H1 (cell line): ENCODE measurements at places on chromosomes 5 and 9. TPM values are rescaled to one million over a fixed set of nuclear protein-coding genes. Genes with fewer than 3 reads are reported as not detected.

TEX48 gene
- total RNA-seq, result not detected in 2 replicates

DNA sequence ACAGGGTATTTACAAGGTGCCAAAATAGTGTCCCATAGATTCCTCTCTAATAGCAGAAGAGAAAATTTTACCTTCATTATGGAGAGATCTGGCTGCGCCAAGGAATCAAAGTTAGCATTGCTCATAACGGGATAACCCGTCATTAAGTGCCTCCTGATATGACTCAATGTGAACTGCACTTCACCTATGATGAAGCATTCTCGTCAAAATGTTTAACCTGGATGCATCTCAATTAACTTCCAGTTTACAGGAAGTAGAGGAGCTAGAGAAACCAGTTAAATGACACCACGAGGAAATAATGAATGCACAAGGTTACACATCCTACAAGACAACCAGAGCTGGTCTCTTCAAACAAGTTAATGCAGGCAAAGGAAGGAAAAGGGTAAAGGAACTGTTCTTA is 17.2 kb downstream of the FBXW11 start:
- no peak for DNase-seq

TNFSF15 gene
- total RNA-seq, result 0.11 and 0.17 TPM in 2 replicates

DNA sequence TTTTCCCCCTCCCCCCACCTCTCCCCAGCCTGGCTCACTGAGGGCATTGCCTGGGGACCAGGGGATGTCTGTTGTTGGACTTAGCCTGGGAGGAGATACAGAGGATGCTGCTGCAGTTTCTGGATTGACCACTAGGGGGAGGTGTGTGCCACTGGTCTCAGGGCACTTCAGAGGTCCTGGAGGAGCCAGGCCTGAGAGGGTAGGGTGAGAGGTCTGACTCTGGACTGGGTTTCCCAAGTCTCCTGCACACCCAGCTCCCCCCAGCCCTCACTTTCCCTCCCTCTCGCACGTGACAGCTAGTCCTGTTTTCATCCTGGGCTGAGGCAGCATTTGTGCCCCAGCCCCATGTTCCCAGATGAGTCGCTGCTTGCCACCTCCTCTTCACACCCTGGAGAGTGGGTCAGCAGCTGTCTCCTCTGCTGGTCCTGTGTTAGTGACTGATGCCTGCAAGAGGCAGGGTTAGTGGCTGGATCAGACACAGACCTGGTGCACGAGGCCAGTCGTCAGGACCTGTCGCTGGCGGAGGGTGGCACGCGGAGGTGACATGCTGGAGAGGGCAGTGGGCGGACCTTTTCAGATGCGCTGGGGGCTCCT is 4.4 kb downstream of the IL3 start:
- peak; percentile 97 for DNase-seq

IFNE gene
- not detected in 2 replicates for total RNA-seq

GRCh38 chr9:92607773-92608172 is 62.2 kb downstream of the IPPK start:
- peak; percentile 26 for DNase-seq

GRCh38 chr5:180563994-180564393 is 27.3 kb downstream of the SCGB3A1 start:
- no peak for DNase-seq

ST8SIA4 gene
- total RNA-seq, result 0.50 and 0.77 TPM in 2 replicates

DNA sequence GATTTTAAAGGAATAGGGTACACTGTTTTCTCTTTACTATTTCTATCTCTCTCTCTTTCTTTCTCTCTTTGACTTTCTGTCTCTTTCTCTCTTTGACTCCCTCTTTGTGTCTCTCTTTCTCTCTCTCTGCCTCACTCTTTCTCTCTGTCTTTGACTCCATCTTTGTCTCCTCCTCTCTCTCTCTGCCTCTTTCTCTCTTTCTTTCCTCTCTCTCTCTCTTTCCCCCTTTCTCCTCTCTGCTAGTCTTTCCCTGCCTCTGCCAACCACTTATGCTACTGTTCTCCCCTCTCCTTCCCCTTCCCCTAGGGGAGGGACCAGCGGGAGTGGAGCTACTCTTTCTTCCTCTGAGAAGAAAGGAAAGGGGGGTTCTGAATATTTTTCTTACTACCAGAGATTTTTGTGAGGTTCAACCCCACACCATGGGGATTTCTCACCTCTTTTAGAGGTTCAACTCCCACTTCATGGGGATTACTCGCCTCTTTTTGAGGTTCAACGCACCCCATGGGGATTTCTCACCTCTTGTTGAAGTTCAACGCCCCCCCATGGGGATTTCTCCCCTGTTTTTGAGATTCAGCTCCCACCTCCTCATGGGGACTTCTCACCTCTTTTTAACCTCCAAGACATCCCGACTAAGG is 309.9 kb downstream of the NR3C1 start:
- DNase-seq, result no peak

OCLN gene
- total RNA-seq, result 76.3 and 85.5 TPM in 2 replicates

- DNase-seq, result no peak
These were observed 113.4 kb upstream of the ALDH1B1 start for GRCh38 chr9:38278931-38279679.

GRCh38 chr5:80615266-80615914 is 39.1 kb upstream of the MSH3 start:
- no peak for DNase-seq

- DNase-seq, result no peak
These were observed 35.9 kb downstream of the SUB1 start for GRCh38 chr5:32621256-32621655.

- peak; percentile 74 for DNase-seq
These were observed 2.8 kb upstream of the PFN3 start for GRCh38 chr5:177403102-177403791.

DNA sequence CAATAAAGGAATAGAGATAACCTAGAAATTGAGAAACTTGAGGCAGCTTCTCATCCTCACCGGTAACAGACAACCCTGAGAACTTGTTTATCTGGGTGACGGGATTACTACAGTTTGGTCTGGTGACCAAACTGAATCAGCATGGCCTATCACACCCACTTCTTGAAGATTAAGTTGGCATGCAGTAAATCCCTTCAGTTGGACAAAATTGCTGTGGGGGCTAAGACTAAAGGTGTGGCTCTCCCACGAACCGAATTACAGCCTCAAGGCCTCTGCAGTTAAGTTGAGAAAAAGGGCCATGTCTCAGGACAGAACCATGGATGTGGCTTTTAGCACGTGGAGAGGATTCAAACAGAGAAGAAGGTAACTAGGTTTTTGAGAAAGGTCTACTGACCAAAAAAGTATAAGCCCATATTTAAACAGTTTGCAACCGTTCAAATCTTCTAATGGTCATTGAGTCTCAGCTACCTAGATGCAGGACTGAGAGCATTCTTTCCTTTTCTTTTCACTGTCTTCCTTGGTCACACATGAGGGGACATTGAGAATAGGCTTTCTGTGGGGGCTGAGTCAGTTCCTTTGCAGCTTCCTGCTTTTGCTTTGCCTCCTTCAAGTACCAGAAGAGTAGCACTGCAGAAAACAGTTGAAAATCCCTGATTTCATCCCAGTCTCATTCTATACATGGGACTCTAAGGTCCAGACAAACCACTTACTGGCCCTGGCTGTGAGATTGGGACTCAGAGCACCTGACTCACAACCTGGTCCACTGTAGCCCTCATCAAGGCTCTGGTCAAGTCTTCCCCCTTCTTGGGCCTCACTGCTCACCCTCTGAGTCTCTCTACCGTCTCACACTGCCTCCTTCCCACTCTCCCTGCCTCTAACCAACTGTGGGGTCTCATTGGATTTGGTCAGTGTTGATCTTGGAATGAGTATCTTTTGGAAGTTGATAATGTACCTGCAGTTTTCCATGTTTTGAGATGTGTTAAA is 30.9 kb downstream of the PDE6A start:
- no peak for DNase-seq

SCAMP1 gene
- total RNA-seq, result 51.4 and 55.9 TPM in 2 replicates

DNA sequence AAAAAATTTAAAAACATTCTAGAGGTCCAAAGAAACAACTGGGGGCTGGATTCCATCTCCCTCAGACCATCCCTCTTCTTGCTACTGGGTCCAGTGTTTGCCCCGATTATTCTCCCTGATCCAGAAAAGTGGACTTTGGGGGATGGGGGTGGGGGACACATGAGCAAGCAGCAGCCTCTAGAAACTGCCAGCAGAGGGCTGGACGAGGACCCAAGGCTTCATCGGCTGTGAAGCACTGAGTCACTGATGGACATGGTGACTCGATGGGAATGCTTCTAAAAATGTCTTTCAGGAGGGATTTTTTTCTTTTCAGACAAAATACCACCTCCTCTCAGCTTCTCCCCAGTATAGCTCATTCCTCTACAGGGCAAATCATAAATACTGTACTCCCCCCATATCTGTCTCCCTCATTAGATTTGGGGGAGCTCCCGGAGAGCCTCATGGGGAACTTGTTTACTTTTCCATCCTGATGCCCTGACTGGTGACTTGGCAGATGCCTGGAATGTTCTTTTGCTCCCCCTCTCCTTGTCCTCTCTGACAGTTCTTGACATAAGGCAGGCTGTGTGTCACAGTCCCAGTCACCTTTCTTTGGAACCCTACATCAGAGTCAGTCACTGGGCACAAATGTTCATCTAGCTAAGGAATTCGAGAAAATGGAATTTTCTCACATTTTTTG is 67.2 kb upstream of the STC2 start:
- DNase-seq, result no peak

DNA sequence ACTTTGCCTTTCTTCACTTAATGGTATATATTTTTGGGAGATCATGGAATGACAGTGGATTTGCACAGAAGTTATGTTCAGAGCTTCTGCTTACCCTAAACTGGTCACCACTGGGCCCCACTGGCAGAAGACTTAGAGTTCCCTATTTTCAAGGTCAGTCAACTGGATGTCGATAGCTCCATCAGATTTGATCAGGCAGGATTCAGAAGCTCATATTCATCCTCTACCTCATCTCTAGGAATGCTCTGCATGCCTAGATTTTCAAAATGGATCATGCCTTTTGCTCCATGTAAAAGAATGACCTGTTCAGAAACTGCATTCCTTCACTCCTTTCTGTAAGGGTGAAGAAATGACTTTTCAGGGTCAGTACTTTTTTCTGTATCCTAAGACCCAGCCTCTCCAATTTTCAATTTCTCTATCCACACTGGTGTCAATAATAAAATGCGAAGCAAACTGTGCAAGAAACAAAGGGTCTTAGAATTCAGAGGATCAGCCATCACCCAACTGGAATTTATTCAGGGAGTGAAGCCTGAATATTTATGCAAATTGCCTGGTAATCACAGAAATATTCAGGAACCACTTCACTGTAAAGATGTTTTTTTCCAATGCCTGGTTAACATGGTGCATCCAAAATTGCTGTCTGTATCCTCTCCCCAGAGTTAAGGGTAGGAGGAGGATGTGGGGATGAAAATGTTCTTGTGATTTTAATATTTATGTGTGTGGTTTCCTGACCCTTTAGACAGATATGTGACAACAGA is 125.4 kb downstream of the DOCK2 start:
- DNase-seq, result no peak

FBP1 gene
- 1.0 and 2.2 TPM in 2 replicates for total RNA-seq

- no peak for DNase-seq
These were observed 97.5 kb downstream of the MARCHF11 start for GRCh38 chr5:16082053-16082452.

FAM81B gene
- total RNA-seq, result not detected in 2 replicates

DNA sequence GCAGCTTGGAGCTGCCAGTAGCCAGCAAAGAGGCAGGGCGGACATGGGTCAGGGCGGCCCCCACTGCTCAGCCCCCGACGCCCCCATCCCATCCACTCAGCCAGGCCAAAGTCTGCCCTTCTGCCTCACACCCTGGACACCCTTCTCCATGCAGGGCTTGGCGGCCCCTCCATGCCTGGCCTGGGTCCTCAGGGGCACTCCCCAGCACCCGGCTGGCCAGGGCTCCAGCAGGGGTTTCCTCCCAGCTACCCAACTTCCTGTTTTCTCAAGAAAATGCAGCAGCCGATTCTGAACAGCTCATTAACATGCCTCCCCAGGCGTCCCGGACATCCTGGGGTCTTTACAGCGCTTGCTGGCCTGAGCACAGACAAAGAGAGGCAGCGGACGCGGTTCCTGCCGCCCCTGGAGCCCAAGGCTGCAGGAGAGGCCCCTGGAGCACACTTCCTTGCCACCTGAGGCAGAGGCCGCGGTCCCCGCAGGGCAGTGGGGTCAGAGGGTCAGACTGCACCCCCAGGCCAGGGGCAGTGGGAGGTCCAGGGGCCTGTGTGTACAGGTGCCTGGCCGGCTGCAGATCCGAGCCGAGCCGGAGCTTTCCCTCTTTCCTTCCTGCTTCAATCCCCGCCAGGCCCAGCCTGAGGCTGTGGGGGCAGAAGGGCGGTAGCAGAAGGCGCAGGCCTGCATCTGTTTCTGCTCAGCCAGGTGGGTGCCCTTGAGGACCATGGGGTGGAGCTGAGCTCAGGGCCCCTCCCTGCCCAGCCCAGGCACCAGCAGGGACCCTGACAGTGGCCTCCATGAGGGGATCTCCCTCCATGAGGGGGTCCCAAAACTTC is 18.7 kb upstream of the NRARP start:
- DNase-seq, result peak; percentile 64

GALT gene
- 21.1 and 21.9 TPM in 2 replicates for total RNA-seq

PDCD1LG2 gene
- total RNA-seq, result not detected in 2 replicates

DNA sequence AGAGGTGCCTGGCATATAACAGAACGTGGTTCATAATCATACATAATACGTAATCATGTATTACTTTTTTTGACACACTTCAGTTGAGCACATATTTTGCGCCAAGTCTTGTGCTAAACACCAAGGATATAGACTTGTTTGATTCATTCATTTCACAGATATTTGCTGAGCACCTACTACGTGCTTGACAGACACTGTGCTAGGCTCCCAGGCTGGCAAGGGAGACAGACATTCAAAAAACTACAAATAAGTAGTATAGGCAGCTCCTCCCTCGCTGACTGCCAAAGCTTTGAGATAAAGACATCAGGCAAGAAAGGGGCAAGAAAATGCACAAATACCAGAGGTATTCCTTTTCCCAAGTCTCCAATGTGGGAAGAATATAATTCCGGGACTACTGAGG is 122.5 kb upstream of the CPEB4 start:
- no peak for DNase-seq

CRHBP gene
- total RNA-seq, result not detected in 2 replicates

DNA sequence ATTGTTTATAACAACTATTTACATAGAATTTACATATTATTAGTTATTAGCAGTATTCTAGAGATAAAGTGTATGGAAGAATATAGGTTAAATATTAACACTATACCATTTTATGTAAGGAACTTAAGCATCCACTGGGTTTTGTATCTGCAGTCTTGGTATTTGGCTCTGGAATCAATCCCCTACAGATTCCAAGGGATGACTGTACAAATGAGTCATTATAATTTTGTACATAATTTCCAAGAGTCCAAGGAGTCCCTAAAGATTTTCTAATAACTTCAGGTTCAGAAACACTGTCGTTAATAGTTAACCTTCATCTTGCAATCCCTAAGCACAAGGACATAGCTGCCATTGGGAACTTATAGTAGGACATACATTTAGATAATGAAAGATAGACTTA is 254.8 kb upstream of the PDE4D start:
- no peak for DNase-seq

GRCh38 chr5:147701468-147701867 is 81.1 kb downstream of the JAKMIP2 start:
- DNase-seq, result no peak

GRCh38 chr5:98700730-98701129 is 72.7 kb upstream of the RGMB start:
- DNase-seq, result no peak

MED22 gene
- total RNA-seq, result 56.4 and 61.8 TPM in 2 replicates

TXNDC8 gene
- total RNA-seq, result not detected in 2 replicates
